Suppressor macrophage (primary cell): ENCODE measurements at places on chromosomes 11 and 22.

DNA sequence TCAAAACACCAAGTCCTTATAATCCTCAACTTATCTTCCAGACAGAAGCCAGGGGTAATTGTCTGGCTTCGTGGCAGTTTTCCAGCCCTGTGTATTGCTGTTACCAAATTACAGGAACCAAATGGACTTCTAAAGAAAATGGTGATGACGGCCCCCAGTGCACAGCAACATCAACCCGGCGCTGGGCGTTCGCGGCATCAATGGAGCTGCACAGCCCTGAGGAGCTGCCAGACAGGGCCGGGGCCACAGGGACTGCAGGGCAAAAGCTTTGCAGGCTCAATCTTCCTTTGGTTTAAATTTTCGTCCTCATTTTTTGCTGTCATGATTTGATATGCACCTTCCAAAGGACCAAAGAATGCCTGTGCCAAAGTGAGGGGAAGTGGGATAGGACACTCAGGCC is 292.5 kb downstream of the BRD1 start:
- no peak for DNase-seq

- no peak for DNase-seq
These were observed 210.0 kb downstream of the KIRREL3 start for GRCh38 chr11:126790550-126791081.

DNA sequence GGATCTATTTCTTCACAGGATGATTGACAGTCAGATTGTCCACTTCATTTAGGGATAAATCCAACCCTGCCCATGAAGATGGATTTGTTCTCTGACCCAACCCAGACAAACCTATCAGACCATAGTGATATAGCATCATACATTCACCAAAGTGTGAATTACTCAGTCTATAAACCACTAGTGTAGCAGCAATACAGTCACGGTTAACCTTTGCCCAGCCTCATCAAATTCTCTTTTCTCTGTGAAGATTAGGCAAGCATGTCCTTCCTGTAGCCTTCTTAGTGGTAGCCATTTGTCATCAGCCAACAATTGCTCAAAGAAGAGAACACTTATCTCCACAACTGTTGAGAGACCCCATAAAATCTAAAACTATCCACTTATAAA is 14.4 kb upstream of the BIRC2 start:
- no peak for DNase-seq

DNA sequence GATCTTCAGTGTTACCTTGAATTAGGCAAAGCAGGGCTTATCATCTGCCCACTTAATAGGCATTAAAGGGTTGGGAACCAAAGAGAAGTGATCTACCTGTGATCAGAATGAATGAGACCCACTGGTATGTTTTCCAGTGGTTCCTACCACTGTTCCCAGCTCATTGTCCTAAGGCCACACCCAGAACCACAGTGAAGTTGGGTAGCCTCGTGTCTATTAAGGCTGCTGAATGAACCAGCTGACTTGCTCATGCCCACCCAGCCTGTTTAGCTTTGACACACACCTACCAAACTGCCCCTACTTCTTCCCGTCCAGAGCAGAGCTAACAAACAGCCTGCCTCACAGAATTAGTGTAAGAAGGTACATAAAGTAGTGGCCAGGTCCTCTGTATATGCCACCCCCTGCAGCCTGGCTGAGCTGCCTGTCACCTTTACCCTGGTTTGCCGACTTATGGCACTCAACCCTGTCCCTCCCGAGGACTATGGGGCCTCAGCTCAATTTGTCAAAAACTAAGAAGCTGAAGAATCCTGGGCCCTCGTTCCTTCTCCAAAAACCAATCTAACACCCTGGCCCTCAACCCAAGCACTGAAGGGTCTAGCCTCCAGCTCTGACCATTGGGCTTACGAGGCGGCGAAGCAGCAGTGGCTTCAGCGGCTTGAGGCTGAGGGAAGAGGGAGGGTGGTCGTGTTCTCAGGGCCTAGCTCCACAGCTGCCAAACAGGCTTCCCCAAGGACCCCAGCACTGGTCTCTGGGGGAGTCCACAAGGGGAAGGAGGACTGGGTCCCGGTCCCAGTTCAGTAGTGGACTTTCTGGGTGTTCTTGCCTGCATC is 9.8 kb downstream of the UCP2 start:
- peak; percentile 17 for DNase-seq

DNA sequence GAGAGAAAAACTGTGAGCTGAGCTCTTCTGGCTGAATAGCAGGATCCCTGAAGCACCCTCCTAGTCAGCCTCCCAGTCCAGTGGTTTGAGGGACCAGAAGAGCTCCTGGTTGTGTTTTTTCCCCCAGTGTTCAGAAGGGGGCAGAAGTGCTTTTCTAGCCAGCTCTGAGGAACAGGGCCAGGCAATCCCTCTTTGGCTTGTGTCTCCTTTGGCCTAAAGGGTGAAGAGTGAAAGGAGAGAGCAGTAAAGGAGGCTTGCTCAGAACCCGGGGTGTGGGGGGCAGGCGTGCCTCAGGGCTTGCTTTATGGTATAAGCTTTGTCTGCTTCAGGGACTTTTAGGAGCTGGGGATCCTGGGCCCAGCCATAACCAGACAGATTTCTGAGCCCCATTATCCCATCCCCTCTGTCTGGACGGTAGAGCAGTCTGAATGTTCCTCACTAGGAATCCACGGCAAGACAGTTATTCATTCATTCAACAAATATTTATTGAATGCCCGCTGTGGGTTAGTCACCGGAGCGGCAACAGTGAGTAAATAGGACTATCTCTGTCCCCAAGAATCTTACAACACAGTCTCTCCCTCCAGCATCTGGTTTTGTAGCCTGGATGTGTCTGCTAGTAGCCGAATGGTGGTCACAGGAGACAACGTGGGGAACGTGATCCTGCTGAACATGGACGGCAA is 14.5 kb downstream of the ACP2 start:
- DNase-seq, result peak; percentile 63

GRCh38 chr22:24416095-24416494 is 11.3 kb upstream of the ADORA2A start:
- no peak for DNase-seq

GRCh38 chr11:91100427-91100826 is 877.6 kb upstream of the CHORDC1 start:
- no peak for DNase-seq

DNA sequence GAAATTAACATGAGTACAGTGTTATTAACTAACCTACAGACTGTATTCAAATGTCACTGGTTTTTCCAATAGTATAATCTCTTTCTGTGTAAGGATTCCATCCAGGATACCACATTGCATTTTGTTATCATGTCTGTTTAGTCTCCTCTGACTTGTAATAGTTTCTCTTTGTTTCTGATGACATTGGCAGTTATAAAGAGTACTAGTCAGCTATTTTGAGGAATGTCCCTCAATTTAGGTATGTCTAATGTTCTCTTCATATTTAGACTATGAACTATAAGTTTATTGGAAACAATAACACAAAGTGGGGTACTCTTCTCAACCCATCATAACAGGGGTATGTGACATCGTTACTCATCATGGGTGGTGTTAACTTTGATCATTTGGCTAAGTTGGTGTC is 20.3 kb upstream of the ME3 start:
- DNase-seq, result no peak

DNA sequence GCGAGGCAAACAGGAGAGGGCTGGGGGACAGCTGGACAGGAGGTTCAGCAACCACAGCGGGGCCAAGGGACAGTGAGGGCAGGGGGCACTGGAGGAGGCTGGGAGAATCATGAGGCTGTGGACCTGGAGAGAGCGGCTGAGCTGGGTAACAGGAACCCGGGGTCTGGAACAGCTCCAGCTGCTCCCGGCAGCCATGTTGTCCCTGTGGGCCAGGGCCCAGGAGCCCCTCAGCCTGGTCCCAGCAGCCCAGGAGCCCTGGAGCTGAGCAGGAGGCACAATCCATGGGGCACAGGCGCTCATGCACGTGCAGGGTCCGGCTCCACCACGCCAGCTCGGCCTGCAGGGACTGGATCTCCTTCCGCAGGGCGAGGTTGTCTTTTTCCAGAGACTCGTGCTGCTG is 7.4 kb downstream of the BATF2 start:
- no peak for DNase-seq

GRCh38 chr11:119189393-119189792 is 4.1 kb downstream of the NHERF4 start:
- DNase-seq, result no peak

DNA sequence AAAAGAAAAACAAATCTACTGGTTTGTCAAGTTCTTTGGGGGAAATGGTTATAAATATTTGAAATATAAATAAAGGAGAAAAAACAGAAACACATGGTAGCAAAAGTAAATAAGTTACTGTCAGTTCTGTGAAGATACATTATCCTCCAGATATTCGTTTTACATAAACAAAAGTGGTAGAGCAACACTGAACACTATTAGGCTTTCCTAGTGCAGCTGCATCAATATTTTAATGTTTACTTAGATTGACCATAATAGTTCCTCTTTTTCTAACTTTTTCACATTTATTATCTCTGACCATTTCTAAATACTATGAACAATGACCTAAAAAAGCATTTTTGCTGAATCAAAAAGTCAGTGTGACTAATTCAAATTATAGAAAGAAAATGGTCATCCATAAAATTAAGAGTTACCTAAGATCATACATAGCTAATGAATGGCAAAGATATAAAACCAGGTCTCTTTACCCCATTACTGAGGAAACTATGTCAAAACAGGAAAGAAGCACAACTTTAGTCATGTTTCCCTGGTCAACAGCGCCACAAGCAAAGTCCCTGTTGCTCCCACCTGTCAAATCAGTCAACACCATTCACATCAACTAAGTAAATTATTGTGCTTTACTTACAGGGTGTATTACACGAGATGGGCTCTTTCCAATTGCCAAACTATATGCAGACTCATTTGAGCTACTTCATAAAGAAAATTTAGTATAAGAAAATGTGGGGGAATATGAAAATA is 38.5 kb downstream of the SBF2 start:
- DNase-seq, result peak; percentile 23

DNA sequence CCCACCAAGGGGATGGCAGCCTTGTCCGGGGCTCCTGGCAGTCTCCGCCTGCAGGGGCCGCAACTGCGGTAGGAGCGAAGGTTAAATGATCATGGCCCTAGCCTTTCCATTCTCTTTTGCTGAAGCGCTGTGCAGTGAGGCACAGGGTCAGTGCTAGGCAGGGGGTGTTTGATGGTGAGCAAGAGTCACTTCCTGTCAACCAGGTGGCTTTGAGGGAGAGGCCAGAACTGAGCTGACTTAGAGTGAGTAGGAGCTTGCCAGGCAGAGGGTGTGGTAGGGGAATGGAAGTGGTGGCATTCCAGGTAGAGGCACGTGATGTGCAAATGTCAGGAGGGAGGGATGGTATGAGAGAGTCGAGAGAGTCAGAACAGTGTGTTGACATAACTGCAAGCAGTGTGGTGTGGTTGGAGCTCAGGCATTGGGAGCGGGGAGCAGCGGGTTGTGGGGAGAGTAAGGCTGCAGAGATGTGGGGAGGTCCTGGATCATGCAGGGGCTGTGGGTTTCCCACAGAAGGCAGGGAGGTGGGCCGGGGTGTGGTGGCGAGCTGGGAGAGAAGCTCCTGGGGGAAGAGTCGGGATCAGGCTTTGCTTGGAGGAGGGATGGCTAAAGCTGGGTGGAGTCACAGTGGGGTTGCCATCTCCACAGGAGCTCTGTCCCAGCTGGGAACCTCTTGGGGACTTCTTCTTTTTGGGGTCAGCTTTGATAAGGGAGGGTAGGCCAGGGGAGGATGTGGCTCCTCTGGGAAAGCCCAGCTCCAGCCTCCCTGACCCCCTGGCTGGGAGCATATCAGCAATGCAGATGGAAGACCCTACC is 33.3 kb downstream of the AMPD3 start:
- no peak for DNase-seq

GRCh38 chr22:40583053-40583741 is 53.3 kb downstream of the MRTFA start:
- no peak for DNase-seq

DNA sequence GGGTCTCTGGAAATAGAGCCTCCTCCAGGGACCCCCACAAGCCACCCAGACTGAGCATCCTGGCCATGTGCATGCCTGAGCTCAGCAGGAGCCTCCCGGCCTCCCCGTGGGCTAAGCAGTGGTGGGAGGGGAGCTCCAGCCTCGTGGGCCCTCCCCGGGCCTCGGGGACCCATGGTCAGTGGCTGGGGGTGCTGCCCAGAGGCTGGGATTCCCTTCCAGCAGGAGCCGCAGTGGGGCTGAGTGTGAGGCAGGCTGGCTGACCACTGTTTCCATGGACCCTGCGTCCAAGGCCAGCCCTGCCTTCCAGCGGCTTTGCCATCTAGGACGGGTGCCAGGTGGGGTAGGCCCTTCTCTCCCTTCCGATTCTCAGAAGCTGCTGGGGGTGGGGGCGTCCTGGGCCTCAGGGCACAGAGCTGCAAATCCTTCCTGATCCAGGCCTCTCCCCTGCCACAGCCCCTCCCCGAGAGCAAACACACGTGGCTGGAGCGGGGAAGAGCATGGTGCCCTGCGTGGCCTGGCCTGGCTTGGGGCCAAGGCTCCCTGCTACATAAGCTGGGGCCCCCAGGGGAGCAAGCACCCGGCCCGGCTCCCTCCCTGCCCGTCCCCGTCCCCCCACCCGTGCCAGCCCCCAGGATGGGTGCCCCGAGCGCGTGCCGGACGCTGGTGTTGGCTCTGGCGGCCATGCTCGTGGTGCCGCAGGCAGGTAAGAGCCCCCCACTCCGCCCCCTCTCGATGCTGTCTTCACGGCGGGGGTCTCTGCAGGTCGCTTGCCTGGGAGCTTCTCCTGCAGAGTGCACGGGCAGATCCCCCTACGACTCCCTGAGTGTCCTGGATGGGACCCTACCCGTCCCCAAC is at the start of gene MUC5B:
Gene MUC5B, plus strand, starts transcription at position 576 of the 855 bp plus-strand sequence. Its CDS starts 58 bp downstream, at position 634.
- DNase-seq, result no peak

DNA sequence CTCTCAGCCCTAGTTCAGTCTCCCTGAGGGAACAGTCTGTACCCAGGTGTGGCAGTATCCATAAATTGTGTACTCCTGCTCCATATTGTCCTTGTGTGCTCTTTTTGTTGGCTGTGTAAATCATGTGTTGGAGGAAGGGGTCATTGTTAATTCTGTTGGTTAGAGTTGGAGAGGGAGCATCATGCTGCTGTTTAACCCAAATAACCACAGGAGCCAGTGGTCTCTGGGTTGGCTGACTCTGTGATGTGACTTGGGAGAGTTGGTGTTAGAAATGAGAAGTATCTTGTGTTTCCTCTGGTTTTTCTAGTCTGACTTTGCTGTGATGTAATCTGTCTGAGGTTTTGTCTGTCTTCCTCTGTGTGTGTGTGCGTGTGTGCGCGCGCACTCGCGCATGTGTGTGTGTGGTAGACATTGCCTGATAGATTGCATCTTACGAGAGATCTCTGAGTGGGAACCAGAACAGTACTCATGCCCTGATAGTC is 30.5 kb downstream of the CTNND1 start:
- peak; percentile 99 for DNase-seq

DNA sequence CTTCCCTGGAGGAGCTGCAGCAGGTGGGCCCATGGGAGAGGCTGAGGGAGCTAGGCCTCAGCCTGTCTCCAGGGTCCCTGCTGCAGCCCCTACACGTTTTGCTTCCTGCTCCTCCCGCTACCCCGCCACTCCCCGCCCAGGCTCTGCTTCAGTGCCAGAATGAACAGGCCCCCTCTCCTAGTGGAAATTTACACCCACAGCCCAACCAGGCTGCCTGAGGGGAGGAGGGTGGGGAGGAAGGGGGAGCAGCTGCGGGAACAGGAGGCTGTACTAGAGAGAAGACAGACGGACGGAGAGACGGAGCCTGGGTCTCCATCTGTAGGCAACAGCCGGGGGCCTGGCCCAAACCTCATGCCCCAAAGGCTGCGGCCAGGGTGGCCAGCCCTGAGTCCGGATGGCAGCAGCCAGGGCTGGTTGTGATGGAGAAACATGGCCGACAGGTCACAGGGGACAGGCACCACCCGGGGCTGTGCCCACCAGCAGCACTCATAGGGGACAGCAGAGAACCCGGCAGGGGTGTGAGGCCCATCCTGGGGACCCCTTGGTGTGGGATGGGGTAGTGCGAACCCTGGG is 20.6 kb downstream of the FLRT1 start:
- no peak for DNase-seq

- DNase-seq, result peak; percentile 97
These were observed 26.7 kb upstream of the TOLLIP start for GRCh38 chr11:1335811-1336761.
